AG09309 (cell line): ENCODE measurements at places on chromosomes 1 and 21.

- no peak for DNase-seq
Measured at GRCh38 chr21:38908537-38908936, 102.8 kb downstream of the ETS2 start.

- peak; percentile 31 for DNase-seq
Measured at GRCh38 chr1:178629252-178630154, 95.5 kb upstream of the RALGPS2 start.

- no peak for DNase-seq
Measured at GRCh38 chr1:25217015-25217414, 15.3 kb downstream of the SYF2 start.

GRCh38 chr1:24635195-24635843 is 7.8 kb upstream of the SRRM1 start:
- peak; percentile 55 for DNase-seq

GRCh38 chr1:58443986-58444868 is 102.3 kb downstream of the OMA1 start:
- DNase-seq = peak; percentile 55

GRCh38 chr1:99407018-99407417 is 142.7 kb downstream of the PLPPR4 start:
- no peak for DNase-seq

- no peak for DNase-seq
Measured at GRCh38 chr1:204128464-204128963, 23.3 kb downstream of the ETNK2 start.

DNA sequence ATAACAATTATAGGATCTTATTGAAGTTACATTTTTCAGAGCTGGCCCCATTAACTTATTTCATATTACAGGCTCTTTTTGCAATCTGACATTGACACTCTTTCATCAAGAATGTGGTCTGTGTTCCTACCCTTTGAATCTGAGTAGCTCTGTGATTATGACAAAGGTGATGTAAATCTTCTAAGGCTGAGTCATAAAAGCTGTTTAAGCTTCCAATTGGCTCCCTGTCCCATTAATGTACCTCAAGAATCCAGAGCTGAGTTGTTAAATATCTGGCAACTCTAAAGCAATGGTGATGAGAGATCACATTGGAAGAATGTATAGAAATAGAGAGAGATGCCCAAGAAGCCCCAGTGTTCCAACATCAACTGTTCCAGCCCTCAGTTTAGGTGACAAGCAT is 178.5 kb upstream of the DEPDC1 start:
- DNase-seq = no peak

- no peak for DNase-seq
Measured at GRCh38 chr1:27455139-27455811, 34.7 kb downstream of the WASF2 start.

- DNase-seq = no peak
Measured at GRCh38 chr1:50108497-50109059, at the start of gene ELAVL4. ELAVL4 (plus strand) TSS chr1:50108920; CDS start chr1:50109190, 270 bp downstream.

GRCh38 chr1:53016705-53017104 is 45.3 kb upstream of the PODN start:
- DNase-seq = no peak

DNA sequence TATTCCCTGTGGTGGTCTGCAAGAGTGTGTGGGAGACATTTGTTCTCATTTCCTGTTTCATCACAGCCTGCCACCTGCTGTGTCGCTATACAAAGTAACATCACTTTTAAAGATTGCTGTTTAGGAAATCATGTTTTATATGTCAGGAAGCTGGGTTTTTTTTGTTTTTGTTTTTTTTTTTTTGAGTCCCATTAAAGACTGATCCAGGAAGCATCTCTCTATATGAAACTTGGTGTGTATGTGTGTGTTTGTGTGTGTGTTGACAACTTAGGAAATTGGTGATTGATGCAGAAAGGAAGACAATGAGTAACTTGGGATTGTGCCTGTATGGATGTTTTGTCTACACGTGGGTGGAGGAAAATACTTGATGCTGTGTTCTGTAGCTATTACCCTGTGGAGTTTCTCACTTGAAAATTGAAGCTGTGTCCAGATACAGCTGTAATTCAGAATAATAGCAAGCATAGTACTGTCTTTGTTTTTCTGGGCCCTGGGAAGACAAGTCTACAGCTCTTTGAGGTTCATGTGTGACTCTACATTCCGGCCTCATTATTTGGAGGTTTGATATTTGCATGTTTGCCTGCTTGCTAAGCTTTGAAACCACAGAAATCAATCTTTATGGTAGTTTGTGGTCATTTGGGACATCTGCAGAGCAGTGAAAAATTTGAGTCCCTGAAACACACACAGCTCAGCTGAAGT is 47.9 kb downstream of the LAMC1 start:
- DNase-seq = no peak

DNA sequence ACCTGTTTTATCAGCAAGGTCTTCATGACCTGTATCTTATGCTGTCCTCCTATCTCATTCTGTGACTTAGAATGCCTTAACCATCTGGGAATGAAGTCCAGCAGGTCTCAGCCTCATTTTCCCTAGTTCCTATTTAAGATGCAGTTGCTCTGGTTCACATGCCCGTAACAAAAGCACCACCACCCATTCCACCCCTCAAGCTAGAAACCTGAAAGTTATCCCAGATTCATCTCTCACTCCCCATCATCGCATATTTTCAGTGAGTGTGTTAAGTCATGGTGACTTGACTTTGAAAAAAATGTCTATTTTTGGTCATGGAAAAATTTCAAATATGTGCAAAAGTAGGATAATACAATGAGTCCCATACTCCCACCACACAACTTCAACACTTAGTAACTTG is 11.7 kb downstream of the HMGN2 start:
- DNase-seq = no peak

- no peak for DNase-seq
Measured at GRCh38 chr21:41504030-41504429, 3.9 kb downstream of the TMPRSS2 start.

- DNase-seq = peak; percentile 46
Measured at GRCh38 chr21:27149034-27149433, 182.1 kb upstream of the ADAMTS5 start.

DNA sequence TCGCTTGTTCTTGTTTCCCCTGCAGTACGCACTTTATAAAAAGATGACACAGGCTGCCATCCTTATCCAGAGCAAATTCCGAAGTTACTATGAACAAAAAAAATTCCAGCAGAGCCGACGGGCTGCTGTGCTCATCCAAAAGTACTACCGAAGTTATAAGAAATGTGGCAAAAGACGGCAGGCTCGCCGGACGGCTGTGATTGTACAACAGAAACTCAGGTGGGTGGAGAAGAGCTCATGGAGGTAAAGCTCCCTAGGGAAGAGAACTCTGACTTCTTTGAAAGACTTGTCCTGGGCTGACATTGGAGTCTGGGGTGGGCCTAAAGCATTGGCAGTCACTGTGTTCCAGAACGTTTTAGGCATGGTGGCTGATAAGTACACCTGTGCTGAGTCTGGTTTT is 19.9 kb upstream of the VAMP3 start:
- DNase-seq = no peak

- DNase-seq = no peak
Measured at GRCh38 chr1:169005776-169006175, 100.7 kb upstream of the ATP1B1 start.

DNA sequence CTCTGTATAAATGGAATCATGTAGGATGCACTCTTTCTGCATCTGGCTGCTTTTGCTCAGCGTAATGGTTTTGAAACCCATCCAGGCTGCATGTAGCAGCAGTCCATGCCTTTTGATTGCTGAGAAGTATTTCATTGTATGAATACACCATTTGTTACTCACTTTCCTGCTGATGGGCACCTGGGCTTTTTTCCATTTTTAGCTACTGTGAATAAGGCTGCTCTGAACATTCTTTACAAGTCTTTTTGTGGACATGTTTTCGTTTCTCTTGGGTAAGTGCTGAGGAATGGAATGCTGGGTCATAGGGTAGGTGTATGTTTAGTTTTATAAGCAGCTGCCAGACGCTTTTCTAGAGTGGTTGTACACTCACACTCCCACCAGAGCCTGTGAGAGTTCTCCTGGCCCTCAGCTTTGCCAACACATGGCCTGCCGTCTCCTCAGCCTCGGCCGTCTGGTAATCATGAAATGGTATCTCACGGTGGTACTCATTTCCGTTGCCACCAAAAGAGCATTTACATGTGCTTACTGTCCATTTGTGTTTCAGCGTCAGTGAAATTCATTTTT is 22.7 kb downstream of the SLX9 start:
- DNase-seq = peak; percentile 98

DNA sequence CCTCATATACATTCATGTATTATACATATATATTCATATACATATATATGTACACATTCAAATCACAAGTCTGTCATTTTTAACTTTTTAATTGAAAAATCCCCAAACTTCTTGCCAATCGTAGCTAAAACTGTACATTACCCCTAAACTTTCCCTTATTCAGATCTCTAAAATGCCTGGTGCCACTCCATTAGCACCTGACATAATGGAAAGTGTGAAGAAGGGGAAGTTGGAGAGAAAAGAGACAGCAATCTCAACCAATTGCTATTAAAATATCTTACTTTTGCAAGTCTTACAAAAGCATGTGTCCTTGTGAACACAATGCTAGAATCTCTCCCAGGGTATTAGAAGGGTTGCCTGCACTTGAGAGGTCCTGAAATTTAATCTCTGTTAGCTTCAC is 22.7 kb upstream of the PRKACB start:
- no peak for DNase-seq

- DNase-seq = no peak
Measured at GRCh38 chr1:39574646-39575045, 1.9 kb downstream of the PABPC4 start.

DNA sequence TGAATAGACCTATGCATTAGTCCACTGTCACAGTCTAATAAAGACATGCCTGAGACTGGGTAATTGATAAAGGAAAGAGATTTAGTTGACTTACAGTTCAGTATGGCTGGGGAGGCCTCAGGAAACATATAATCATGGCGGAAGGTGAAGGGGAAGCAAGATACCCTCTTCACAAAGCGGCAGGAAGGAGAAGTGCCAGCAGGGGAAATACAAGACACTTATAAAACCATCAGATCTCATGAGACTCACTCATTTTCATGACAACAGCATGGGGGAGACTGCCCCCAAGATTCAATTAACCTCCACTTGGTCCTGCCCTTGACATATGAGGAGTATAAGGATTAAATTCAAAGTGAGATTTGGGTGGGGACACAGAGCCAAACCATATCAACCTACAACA is 59.4 kb downstream of the CAPN9 start:
- no peak for DNase-seq

GRCh38 chr21:37593740-37594471 is 227.3 kb downstream of the DYRK1A start:
- no peak for DNase-seq

GRCh38 chr21:32065654-32066053 is 192.8 kb downstream of the HUNK start:
- no peak for DNase-seq

GRCh38 chr1:220045356-220046051 is 801 bp downstream of the EPRS1 start:
- DNase-seq = no peak
